ENCODE measurements at places on chromosomes 4 and X. TPM values are rescaled to one million over a fixed set of nuclear protein-coding genes. Genes with fewer than 3 reads are reported as not detected.

GRCh38 chr4:519885-520682 lies 21.1 kb downstream of the PIGG start:
- DNase-seq: no peak

GRCh38 chr4:121696170-121696580 lies 605 bp downstream of the ANXA5 start:
- peak; percentile 76 for DNase-seq

WNK3 gene
- total RNA-seq: 3.6 TPM

CXCL3 gene
- 0.81 TPM for total RNA-seq

GPR143 gene
- not detected for total RNA-seq

Measured in M059J (cell line).